Fibroblast of the aortic adventitia (primary cell): ENCODE measurements at places on chromosomes 7 and 10.

DNA sequence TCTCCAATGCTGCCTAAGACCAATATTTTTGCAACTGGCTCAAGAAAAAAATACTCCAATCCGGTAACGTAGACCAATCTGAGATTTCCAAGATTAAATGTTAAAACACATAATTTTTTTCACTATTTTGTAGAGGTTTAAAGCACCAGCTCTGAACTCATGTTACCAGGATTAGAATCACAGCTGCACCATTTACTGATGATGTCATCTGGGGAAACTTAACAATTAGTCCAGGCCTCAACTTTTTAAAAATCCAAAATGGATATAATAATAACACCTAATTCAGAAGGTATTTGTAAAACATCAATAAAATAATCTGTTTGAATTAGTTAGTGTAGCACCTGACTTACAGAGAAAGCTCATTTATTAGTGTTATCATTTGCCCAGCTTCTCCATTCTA lies 14.4 kb downstream of the PON1 start:
- DNase-seq: no peak

GRCh38 chr7:92799446-92800211 lies 36.7 kb downstream of the CDK6 start:
- no peak for DNase-seq

- DNase-seq: no peak
Observed at GRCh38 chr10:113241599-113242360, 291.7 kb downstream of the TCF7L2 start.

GRCh38 chr7:28149291-28150101 lies 31.1 kb downstream of the JAZF1 start:
- DNase-seq: no peak

DNA sequence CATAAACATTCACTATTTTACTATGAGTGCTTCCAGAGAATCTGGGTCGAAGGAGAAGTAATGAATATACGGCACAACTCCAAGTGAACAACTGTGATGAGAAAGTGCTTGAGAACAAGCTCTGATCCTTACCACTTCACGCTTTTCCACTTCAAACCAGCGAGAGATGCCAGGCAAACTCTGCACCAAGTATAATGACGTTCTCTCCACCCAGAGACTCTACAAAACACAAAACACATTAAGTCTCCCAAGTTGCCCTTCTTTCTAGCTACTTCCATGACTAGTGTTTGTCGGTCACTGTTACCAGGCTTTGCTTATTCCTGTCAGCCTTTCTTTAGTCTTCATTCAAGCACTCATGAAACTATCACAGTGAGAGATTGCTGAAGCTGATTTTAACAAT lies 193.1 kb upstream of the IMMP2L start:
- no peak for DNase-seq

- no peak for DNase-seq
Observed at GRCh38 chr10:102159051-102159597, 6.9 kb downstream of the NOLC1 start.

GRCh38 chr10:118953598-118954393 lies 75.7 kb upstream of the NANOS1 start:
- no peak for DNase-seq

DNA sequence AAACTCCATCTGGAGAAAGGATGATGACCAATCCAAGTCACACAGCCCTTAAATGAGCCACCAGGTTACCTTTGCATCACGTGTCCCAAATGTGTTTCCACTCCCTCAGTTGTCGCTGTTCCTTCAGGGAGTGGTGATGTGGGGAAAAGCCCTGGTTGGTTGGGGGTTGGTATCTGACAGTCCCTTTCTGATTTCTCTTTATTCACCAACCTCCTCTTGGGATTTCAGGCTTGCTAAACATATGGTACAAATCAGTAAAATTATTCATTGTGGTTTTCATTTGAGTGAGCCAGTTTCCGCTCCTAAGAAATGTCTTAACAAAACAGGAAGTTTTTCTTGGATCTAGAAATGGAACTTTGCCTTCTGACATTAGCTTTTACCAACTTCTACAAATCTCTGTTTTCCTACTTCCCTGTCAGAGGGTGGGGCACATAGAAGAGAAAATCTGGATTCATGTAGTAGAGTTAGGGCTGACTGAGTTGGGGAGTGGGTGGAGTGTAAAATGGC lies 40.0 kb upstream of the KMT2E start:
- peak; percentile 95 for DNase-seq

DNA sequence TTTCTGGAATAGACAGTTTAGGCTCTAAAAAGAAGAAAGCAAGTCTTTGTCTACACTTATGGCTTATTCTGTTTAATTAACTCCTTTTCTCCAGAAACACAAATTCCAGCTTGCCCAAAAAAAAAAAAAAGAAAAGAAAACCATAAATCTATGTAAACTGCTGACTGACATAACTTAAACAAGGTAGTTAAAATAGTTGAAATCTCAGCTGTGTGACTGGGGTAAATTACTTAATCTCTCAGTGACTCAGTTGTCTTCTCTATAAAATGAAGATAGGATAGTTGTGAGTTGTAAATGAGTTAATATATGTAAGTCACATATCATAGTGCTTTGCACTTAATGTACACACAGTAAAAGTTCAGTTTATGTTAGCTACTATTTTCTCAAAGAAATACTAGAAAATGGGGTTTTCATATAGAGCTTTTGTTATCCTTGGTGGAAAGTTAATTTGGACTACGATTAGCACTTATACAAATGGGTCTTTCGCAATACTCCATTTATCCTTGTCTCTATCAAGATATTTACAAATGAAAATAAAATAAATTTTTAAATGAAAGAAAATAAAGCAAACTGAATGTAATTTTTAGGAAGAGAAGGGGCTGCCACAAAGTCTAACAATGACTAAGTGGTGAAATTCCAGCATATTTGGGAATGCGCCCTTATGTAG lies 200.9 kb downstream of the MBL2 start:
- DNase-seq: no peak

DNA sequence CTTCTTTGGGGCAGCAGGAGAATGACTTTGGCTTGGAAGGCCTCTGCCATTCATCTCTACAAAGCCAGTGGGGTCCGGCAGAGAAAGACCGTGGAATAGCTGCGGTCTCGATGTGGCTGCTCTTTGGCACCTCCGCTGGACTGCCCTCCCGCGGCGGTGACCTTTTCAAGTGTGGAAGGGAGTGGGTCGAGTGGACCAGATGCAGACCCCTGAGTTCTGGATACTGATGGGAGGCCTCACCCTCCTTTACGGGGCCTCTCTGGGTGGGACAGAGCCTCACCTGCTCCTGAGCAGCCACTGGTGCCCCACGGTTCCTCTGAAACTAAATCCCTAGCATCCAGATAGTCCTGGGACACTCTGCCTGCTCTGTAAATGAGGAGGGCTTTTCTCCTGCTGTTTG lies 113.1 kb downstream of the NT5C2 start:
- no peak for DNase-seq
